Left ventricle myocardium superior (tissue), 1 donor: ENCODE measurements at places on chromosomes 4 and X.

DNA sequence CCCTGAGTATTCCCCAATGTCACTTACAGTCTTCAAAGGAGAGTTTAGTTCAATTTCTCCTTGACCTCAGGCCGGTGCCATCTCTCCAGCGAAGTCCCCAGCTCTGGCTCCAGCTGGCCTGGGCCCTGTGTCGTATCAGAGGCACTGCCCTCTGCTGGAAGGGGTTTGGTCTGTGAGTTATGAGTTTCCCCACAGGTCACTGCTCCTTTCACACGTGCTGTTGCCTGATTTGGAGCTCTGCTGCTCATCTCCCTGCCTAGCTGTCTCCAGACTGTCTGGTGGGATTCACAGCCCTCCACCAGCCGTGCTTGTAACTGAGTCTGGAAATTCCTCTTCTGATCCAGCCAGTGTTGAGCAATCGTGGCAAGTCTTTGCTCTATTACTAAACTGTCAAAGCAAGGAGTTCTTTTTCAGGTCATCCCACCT, at the start of gene RAP2C:
RAP2C (minus strand) TSS at position 105 of the 426 bp plus-strand sequence. CDS start 2,179 bp downstream, outside the sequence.
- DNase-seq, result peak; percentile 81

GRCh38 chrX:1475881-1476280, 23.2 kb upstream of the ASMTL start:
- no peak for DNase-seq

GRCh38 chr4:106869551-106869950, 166.6 kb downstream of the DKK2 start:
- no peak for DNase-seq

DNA sequence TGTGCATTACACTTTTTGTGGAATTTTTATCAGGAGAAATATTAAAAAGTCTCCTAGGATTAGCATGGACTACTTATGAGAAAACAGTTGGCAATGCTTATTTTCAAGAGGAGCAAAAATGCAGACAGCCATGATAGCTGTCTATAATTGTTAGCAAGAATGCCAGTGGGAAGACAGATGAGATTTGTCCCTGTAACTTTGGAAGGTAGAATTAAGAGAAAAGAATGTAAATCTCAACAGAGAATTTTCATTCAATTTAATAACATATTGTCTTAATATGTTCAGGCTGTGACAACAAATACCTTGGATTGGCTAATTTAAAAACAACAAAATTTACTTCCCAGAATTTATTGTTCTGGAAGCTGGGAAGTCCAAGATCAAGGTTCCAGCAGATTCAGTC, 349.2 kb downstream of the IQCM start:
- no peak for DNase-seq

- peak; percentile 66 for DNase-seq
Observed at GRCh38 chr4:78634011-78634664, 82.6 kb downstream of the ANXA3 start.

- DNase-seq, result no peak
Observed at GRCh38 chrX:109822861-109823260, 89.8 kb upstream of the ACSL4 start.

GRCh38 chrX:139831675-139832456, 101.0 kb downstream of the ATP11C start:
- no peak for DNase-seq

- DNase-seq, result no peak
Observed at GRCh38 chr4:165294907-165295306, 32.6 kb upstream of the MSMO1 start.

- peak; percentile 42 for DNase-seq
Observed at GRCh38 chrX:369563-370101, 17.1 kb downstream of the PPP2R3B start.

DNA sequence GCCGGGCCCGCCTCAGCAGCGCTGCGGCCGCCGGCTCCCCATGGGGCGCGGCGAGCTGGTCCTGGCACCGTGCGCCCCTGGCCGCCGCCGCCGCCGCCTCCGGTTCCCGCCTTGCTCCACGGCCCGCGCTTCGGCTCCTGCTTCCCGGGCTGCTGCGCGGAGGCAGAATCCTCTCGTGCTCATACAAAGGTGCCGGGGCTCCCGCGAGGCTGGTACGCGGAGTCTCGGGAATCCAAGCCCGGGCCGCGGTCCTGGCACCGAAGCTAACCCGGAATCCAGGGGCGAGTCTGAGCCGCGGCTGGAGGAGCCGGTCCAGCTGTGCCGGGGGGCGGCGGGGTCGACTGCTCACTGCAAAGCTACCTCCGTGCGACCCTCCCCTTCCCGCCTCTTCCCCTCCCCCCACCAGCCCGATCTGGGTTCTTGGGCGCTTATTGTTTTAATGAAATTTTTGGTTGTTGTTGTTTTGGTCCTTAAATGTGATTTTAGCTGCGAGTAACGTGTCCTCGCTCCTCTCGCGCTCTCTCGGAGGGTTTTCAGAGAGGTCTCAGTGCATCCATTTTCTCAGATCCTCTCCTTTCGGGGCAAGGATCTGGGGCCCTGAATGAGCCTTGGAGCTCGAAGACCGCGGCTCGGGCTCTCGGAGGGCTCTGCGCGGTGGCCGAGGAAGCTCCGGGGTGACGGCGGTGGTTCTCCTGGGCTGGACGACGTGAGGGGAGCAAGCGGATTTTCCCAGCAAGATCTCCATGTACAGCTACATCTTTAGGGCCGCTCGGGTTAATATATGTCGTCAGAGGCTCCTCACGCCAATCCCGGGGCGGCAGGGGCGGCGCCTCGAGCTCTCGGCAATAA, at the start of gene HAND2:
HAND2 (minus strand) TSS at position 753 of the 849 bp plus-strand sequence. CDS start 940 bp downstream, outside the sequence.
- DNase-seq, result peak; percentile 91

DNA sequence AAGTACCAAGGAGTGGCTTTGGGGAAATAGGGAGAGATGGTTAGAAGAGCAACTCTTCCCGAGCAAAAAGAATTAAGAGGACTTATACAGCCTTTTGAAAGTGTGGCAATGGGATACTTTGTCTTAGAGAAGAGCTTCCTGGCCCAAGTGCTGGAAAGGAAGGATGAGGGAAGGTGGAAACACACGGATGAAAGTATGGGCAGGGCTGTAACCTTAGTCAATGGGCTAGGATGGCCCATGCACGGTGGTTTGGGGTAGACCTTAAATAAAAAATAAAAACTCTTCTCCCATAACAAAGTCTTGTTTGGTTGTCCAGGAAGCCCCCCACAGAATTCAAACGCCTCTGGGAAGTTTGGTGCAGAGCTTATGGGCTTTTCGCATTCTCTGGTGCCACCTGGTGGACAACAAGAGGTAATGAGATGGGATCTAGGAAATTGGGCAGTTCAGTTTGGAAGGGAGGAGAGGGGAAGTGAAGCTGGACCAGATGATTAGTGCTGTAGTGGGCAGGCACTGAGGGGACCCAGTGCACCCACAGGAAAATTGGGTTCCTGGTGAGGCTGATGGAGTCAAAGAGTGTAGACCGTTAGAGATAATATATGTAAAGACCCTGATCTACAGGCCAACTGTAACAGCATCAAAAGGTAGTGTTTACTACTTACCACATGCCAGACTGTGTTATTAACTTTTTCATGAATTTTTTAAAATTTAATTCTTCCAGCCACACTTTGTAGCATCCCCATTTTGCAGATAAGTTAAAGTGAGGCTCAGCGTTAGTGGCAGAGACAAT, 13.8 kb upstream of the ENOX2 start:
- no peak for DNase-seq

DNA sequence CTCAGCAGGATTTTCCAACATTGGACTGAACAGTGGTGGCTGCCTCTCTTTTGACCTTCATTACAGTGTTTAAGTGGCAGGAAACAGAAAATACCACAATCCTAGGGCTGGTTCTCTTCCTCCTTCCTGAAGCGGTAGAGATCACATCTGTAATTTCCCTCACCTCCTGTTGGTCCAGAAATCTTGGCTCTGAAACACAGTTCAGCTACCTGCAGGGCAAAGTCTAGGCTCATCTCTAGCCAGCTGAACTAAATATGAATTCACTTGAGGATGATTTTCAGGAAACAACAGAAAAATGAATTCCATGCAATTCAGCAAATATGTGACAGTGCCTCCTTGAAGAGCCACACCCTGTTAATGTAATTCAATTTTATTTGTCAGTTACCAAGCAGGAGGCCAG, 531.9 kb downstream of the INPP4B start:
- no peak for DNase-seq

DNA sequence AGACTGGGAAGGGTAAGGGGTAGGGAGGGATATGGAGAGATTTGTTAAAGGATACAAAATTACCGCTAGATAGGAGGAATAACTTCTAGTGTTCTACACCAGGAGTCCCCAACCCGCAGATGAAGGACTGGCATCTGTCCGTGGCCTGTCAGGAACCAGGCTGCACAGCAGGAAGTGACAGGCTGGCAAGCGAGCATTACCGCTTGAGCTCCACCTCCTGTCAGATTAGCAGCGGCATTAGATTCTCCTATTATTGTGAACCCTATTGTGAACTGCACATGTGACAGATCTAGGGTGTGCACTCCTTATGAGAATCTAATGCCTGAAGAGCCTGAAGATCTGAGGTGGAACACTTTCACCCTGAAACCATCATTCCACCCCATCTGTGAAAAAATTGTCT, 27.9 kb upstream of the BBS7 start:
- no peak for DNase-seq

DNA sequence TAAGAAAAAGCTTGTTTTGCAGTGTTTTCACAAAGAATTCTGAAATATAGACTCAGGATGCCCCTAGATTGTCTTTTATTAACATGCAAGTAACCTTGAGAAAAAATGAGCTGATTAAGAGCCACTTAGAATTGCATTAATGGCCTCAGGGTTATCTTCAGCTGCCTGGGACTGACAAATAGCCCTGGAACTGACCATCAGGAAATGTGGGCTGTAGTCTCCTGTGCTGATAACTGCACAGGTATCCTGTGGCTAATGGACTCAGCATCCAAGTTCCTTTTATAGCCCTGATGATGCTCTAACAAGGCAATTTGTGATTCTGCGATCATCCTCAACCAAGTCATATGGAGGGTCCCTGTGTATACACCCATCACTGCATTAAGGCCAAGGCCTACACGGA, 17.0 kb downstream of the CA5B start:
- no peak for DNase-seq

- DNase-seq, result peak; percentile 89
Observed at GRCh38 chr4:2041239-2042130, 17.6 kb upstream of the NAT8L start.

- DNase-seq, result no peak
Observed at GRCh38 chrX:21738210-21738949, 19.5 kb downstream of the SMPX start.

- DNase-seq, result peak; percentile 72
Observed at GRCh38 chr4:88457307-88458103, 586 bp downstream of the HERC5 start.

GRCh38 chrX:28613558-28613957, 26.3 kb downstream of the IL1RAPL1 start:
- DNase-seq, result no peak

GRCh38 chr4:183401473-183401872, 43.0 kb upstream of the CDKN2AIP start:
- DNase-seq, result no peak

GRCh38 chr4:90146306-90146705, 19.1 kb downstream of the CCSER1 start:
- DNase-seq, result no peak

DNA sequence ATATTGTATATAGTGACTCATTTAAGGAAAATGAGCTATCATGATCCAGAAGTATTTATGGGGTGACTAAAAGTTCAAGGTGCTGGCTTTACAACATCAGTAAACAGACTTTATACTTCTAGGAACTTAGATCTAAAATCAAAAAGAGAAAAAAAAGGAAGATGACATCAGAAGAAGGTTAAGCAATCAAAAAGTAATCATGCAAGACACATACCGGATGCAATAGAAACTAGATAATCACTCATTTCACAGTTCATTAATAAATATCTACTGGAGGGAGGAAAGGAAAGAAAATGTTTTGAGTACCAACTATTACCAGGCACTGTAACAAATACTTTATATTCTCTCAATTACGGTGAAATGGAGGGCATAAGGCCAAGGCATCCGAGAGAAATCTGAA, 276.4 kb downstream of the SPRY1 start:
- DNase-seq, result no peak

- no peak for DNase-seq
Observed at GRCh38 chr4:161813889-161814288, 349.9 kb downstream of the FSTL5 start.

DNA sequence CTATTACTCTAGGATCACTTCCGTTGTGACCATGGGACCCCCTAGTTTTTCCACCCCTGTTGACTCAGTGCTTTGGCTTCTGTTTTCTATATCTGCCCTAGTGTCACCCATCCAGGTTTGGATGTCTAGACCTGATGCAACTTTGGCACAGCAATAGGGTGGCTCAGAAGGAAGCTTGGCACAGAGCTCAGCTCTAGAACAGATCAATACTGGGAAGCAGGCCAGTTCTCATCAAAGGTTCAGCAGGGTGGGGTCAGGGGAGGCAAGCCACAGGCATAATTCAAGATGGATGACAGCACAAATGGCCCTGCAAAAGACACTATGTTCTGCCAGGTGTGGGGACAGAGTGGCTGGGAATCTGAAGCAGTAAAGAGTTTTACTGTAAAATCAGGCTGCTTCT, 74.2 kb upstream of the EGFL6 start:
- no peak for DNase-seq

GRCh38 chrX:26581091-26581490, 365.1 kb downstream of the MAGEB5 start:
- no peak for DNase-seq

GRCh38 chrX:151621422-151621821, 57.9 kb downstream of the PASD1 start:
- no peak for DNase-seq

DNA sequence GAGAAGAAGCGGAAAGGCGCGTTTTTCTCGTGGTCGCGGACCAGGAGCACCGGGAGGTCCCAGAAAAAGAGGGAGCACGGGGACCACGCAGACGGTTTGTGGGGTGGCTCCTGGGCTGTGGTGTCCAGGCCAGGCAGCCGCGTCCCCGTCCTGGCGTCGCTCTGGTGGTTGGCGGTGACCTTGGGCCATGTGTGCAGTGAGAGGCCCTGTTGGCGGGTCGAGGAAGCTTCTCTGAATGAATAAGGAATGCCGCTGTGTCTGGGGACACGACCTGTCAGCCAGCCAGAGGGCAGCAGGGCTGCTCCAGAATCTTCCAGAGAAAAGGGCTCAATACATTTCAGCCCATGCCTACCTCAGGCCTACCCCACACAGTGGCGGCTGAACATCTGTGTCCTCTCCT, 24.3 kb upstream of the HGFAC start:
- DNase-seq, result peak; percentile 17

GRCh38 chr4:119721878-119722277, 93.3 kb upstream of the PDE5A start:
- DNase-seq, result no peak

DNA sequence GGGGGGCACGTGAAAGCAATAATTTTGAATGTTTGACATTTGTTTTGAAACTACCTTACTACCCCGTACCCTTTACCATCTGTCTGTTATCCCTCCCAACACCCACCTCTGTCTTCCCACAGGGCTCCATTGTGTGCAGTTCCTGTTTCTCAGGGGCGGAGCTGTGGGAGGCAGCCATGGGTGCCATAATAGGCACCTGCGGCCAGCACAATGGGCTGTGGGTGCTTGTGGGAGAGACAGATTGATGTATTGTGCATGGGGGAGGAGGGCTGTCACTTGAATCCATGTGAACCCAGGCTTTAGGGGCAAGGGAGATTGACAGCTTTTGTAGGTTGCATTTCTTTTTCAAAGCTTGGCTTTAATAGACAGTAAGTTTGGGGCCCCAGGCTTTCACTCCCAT, 122.6 kb upstream of the CXorf66 start:
- no peak for DNase-seq

- peak; percentile 47 for DNase-seq
Observed at GRCh38 chr4:155544547-155544946, 122.1 kb upstream of the GUCY1A1 start.

GRCh38 chrX:23841847-23842522, 59.0 kb downstream of the SAT1 start:
- no peak for DNase-seq
